ENCODE measurements at places on chromosomes 11 and 22.

DNA sequence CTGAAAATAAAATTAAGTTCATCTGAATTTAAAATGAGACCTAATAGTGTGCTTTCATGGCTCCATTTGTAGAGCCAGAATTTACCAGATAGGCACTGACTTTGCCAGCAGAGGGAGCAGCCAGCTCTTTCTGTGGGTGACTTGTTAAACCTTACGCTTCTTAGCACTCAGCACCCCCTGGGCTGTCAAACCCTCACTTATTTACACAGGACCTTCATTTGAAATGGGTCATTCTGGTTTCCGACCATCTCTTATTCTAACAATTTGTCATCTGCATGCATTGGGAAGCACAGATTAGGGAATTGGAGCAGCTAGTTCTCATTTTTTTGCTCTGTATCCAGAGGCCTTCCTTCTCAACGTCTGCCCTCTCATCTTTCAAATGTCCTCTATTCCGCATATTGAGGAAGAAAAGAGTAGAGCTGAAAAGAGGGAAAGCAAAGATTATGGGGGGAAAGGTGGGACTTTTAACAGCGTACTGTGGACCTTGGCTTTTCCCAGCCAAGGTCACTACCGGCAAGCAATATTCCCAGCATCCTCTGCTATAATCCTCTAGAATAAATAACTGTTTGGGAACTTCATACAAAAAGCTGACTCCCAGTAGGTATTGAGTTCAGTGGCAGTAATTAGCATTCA lies 3.1 kb downstream of the ASRGL1 start:
- H3K27me3 ChIP-seq: peaks cover 6% of the 10 kb centered on the region
- DNase-seq: peak; percentile 36
- H3K4me3 ChIP-seq: no peak overlapping the region
- H3K27ac ChIP-seq: no peak overlapping the region
- peaks cover 2% of the 10 kb centered on the region for H3K4me1 ChIP-seq

GRCh38 chr22:30697975-30698374 lies 3.3 kb downstream of the OSBP2 start:
- H3K36me3 ChIP-seq: no peaks in the 10 kb centered on the region
- H3K27me3 ChIP-seq: no peaks in the 10 kb centered on the region
- DNase-seq: no peak
- no peak overlapping the region for H3K27ac ChIP-seq

- H3K4me3 ChIP-seq: no peak overlapping the region
- DNase-seq: no peak
- H3K4me1 ChIP-seq: no peaks in the 10 kb centered on the region
- peaks cover 3% of the 10 kb centered on the region for H3K27me3 ChIP-seq
- H3K36me3 ChIP-seq: no peaks in the 10 kb centered on the region
- H3K27ac ChIP-seq: no peak overlapping the region
Observed at GRCh38 chr11:124074554-124074953, 33.4 kb upstream of the OR10G7 start.

GRCh38 chr11:78195917-78196560 lies 7.3 kb downstream of the USP35 start:
- DNase-seq: peak; percentile 35
- H3K4me3 ChIP-seq: no peak overlapping the region
- no peak overlapping the region for H3K27ac ChIP-seq

GRCh38 chr11:32118025-32118974 lies 27.4 kb downstream of the RCN1 start:
- peak; percentile 66 for DNase-seq
- H3K27ac ChIP-seq: no peak overlapping the region
- H3K36me3 ChIP-seq: no peaks in the 10 kb centered on the region
- H3K4me3 ChIP-seq: no peak overlapping the region
- no peaks in the 10 kb centered on the region for H3K27me3 ChIP-seq

GRCh38 chr22:19535001-19535400 lies 10.8 kb upstream of the CLDN5 start:
- H3K27me3 ChIP-seq: peaks cover 3% of the 10 kb centered on the region
- H3K4me1 ChIP-seq: no peaks in the 10 kb centered on the region
- no peak for DNase-seq
- H3K4me3 ChIP-seq: no peak overlapping the region
- no peaks in the 10 kb centered on the region for H3K36me3 ChIP-seq
- no peak overlapping the region for H3K27ac ChIP-seq

- H3K4me3 ChIP-seq: no peak overlapping the region
- H3K27me3 ChIP-seq: no peaks in the 10 kb centered on the region
- H3K27ac ChIP-seq: no peak overlapping the region
- DNase-seq: no peak
- H3K4me1 ChIP-seq: no peaks in the 10 kb centered on the region
Observed at GRCh38 chr11:133306019-133306418, 226.3 kb downstream of the OPCML start.

DNA sequence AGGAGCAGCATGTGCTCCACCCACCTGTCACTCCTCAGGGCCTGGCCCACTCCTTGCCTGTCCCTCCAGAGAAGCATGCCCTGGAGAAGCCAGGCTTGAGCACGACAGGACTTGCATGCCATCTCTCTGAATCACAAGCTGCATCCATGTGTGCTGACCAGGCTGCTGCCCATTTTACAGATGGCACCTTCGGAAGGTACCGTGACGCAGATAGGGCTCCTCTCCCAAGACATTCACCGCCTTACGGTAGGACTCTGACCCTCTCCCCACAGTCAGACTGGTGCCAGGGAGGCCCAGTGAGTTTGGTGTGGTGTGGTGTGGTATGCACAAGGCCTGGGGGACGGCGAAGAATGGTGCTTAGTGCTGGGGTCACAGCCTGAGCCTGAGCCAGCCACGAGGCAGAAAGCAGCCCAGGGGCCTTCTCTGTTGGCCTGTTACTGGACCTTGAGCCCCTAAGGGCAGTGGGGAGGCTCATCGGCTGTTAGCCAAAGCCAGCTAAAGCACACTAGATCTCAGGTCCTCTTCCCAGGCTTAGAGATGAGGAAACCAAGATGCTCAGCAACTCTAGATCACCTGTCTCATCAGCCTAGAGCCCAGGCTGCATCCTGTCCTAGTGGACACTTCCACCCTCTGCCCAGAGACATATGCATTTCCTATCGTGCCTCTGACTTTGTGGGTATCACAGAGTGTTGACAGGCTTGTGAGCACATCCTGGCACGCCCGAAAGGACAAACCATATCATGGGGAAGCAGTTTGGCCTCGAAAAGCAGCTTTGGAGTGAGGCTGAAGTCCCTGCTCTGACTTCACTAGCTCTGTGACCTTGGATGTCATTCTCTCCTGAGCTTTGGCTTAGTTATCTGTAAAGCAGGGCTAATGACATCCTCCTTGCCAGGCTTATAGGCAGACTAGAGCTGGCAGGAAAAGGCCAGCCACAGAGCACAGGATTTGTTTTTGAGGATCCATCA lies 17.8 kb downstream of the CYB5R2 start:
- H3K27ac ChIP-seq: no peak overlapping the region
- no peak for DNase-seq
- no peaks in the 10 kb centered on the region for H3K36me3 ChIP-seq
- no peaks in the 10 kb centered on the region for H3K27me3 ChIP-seq

DNA sequence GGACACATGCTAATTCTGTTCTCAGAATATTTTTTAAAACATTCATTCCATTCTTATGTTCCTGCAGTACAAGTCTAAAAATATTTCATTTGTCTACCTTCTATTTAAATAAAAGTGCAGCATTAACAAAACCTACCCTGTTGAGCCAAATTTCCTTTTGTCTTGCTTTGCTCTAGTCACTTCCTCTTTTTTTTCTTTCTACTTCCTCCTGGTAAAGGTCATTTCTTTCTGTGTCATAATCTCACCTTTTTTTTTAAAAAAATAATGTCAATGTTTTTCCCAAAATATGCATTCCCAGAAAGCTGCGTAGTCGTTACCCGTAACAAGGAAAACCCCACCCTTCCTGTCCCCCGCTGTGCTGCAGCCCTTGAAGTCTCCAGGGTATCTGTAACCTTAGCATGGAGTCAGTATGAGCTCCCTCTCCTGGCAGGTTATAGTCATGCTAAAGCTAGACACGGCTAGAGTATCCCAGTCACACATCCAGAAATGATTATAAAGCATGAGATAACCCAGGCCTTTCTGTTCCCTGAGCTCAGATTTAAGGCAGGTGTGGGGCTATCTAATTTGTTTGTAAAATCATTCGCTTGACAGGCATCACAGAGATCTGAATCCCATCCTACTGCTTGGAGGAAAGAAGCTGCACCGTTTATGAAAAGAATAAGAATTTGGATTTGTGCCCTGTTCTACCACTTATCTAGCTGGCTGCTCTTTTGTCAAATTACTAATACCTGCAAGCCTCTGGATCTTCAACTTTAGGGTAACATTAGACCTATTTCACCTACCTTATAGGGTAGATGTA lies 51.1 kb upstream of the EED start:
- no peaks in the 10 kb centered on the region for H3K36me3 ChIP-seq
- H3K27me3 ChIP-seq: no peaks in the 10 kb centered on the region
- no peak overlapping the region for H3K4me3 ChIP-seq
- peaks cover 3% of the 10 kb centered on the region for H3K4me1 ChIP-seq

DNA sequence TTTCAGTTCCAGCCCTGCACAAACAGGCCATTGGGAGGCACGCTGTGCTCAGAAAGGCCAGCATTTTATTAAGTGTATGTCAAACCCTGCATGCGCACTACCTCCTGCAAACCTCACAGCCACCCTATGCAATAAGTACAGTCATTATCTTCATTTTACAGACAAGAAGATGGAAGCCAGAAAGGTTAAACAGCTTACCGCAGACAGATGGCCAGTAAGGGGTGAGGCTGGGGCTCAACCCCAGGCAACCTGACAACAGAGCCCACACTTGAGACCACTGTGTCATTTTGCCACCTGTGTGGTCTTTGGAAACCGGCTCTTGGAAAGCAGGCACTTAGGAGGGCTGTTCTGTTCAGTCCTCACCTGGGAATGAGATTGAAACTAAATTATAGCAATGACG lies 142.3 kb downstream of the NXPE2 start:
- no peak overlapping the region for H3K27ac ChIP-seq
- no peaks in the 10 kb centered on the region for H3K4me1 ChIP-seq
- H3K27me3 ChIP-seq: no peaks in the 10 kb centered on the region
- H3K36me3 ChIP-seq: no peaks in the 10 kb centered on the region

GRCh38 chr22:38900677-38901076 lies 28.7 kb upstream of the CBX6 start:
- no peaks in the 10 kb centered on the region for H3K27me3 ChIP-seq
- no peaks in the 10 kb centered on the region for H3K4me1 ChIP-seq
- H3K36me3 ChIP-seq: no peaks in the 10 kb centered on the region
- H3K4me3 ChIP-seq: no peak overlapping the region
- no peak for DNase-seq

DNA sequence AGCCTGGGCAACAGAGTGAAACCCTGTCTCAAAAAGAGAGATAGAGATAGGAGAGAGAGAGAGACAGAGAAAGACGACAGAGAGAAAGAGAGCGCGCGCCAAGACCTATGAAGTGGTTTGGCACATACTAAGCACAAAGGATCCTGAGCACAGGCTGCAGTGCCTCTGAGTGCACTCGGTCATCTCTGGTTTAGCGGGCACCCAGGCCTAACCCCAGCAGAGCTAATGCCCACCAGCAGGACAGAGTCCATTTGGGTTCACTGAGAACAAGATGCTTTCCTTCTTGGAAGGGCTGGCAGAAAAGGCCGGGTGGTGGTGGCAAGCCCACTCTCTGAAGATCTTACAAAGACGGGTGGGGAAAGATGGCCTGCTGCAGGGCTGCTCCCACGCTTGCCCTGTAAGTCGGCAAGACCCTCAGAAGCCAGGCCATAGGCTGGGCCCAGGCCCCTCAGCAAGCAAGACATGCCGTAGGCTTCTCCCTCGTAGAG lies 3.3 kb downstream of the SCARF2 start:
- peaks cover 14% of the 10 kb centered on the region for H3K4me1 ChIP-seq
- H3K27me3 ChIP-seq: no peaks in the 10 kb centered on the region
- peaks cover 10% of the 10 kb centered on the region for H3K36me3 ChIP-seq
- no peak overlapping the region for H3K4me3 ChIP-seq

DNA sequence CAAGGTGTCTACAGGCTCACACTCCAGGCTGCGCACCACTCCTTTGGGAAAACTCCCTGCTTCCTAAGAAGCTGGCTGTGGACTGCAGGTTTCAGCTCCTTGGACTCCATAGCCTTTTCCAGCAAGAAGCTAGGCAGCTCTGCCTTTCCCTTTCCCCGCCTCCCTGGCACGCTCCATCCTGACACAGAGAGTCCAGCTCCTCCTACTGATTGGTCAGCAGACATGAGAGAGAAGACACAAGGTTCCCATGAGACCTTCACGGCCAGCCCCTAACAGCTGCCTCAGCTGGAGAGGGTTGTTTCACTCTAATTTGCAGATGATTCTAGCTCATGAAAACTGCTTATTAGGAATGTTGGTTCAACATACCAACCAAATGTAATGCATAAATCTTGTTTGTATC lies 27.6 kb downstream of the TENM4 start:
- H3K27me3 ChIP-seq: no peaks in the 10 kb centered on the region
- H3K27ac ChIP-seq: peak overlapping the region; percentile 26
- peak; percentile 92 for DNase-seq
- no peak overlapping the region for H3K4me3 ChIP-seq

GRCh38 chr11:9868641-9869040 lies 204.8 kb downstream of the SWAP70 start:
- no peaks in the 10 kb centered on the region for H3K36me3 ChIP-seq
- no peaks in the 10 kb centered on the region for H3K27me3 ChIP-seq
- H3K4me3 ChIP-seq: no peak overlapping the region
- DNase-seq: no peak

DNA sequence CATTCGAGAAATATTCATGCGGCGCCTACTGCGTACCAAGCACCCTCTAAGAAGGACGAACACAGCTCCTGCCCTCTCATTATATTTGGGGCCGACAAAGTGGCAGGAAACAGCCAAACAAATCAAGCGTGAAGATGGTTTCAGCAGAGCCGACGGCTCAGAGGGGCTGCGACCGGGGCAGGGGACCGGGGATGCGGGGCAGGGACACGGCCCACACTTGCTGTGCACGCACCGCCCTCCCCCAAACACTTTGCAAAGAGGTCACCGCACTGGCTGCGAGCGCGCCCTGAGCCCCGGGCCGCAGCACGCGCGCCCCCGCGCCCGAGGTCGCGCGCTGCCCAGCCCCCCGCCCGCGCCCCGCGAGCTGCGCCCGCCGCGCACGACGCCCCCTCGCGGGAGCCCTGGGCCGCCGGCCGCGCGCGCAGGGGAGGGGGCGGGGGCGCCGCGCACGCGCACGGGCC lies 255 bp upstream of the SYNGR1 start:
- peak overlapping the region; percentile 63 for H3K4me3 ChIP-seq
- no peak for DNase-seq
- H3K36me3 ChIP-seq: no peaks in the 10 kb centered on the region

GRCh38 chr11:123338266-123338800 lies 91.7 kb upstream of the GRAMD1B start:
- no peaks in the 10 kb centered on the region for H3K36me3 ChIP-seq

GRCh38 chr11:32436751-32437494 lies 1.6 kb upstream of the WT1 start:
- H3K27me3 ChIP-seq: peaks cover 72% of the 10 kb centered on the region
- no peak overlapping the region for H3K27ac ChIP-seq
- no peaks in the 10 kb centered on the region for H3K4me1 ChIP-seq
